ENCODE measurements at places on chromosomes 4 and X.
A peak's percentile ranks its signal among the peaks of the same experiment; 100 is the strongest.

GRCh38 chr4:141899541-141899940, 263.2 kb downstream of the IL15 start:
- no peak for DNase-seq

DNA sequence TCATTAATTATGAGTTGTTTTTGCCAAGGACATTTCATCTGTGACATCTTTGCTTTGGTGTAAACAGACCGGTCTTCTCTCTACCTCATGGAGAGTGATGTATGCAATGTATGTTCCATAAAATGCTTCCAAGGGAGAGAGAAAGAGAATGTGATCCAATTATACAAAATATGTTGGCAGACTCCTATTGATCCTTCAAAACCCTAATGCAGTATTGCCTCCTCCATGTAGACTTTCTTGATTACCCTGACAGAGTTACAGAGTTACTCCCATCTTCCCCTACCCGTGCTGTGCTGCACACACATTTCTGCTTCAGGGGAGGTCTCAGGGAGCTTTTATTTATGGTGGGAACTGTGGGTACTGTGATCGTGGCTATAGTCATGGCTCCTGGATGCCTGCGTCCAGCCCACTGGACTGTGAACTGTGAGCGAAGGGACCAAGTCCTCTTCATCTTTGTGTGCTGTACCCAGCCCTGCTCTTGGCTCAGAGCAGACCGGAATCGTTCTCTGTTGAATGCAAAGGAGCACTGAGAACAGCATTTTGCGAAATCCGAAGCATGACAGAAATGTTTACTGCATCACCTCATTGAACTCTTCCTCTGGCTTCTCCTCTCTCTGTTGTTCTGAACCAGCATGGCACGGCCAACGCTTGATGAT, 32.7 kb downstream of the SORCS2 start:
- no peak for DNase-seq

DNA sequence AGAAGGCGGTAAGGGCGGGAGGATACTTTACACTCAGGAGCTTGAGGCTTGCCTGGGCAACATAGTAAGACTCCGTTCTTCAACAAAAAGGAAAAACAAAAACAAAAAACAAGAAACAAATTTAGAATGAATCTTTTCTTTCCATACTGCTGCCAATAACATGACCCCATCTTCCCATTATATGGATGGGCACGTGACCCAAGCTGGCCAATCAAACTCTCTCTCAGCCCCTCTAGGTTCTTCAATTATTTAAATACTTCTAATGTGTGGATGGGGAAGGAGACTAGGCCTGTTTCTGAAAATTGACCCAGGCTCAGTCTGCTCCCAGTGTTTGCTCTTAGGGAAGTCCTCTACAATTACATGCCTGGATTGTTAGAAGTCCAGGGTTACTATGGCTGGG, 22.2 kb upstream of the ATP6AP2 start:
- no peak for DNase-seq

- DNase-seq = no peak
Measured at GRCh38 chr4:13982010-13982409, 354.5 kb upstream of the BOD1L1 start.

- DNase-seq = peak; percentile 65
Measured at GRCh38 chr4:79653871-79654270, 245.8 kb upstream of the GK2 start.

DNA sequence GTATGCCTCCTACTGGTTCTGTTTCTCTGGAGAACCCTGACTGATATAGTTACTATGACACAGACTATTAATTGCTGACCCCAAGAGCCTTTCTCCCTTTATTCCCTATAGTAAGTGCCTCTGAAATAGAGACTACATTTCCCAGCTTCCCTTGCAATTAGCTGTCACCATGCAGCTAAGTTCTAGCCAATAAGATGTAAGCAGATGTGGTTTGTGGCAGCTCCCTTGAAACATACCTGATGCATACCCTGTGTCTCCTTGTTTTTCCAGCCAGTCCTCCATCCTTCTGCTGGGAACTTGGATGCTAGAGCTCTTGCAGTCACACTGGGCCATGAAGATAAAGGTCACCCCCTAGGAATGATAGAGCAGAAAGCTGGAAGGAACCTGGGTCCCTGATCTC, 9.7 kb upstream of the TMEM165 start:
- DNase-seq = peak; percentile 51

GRCh38 chr4:106418444-106418843, 49.9 kb upstream of the GIMD1 start:
- DNase-seq = no peak

GRCh38 chr4:76697129-76697803, 200.7 kb downstream of the SOWAHB start:
- DNase-seq = no peak

DNA sequence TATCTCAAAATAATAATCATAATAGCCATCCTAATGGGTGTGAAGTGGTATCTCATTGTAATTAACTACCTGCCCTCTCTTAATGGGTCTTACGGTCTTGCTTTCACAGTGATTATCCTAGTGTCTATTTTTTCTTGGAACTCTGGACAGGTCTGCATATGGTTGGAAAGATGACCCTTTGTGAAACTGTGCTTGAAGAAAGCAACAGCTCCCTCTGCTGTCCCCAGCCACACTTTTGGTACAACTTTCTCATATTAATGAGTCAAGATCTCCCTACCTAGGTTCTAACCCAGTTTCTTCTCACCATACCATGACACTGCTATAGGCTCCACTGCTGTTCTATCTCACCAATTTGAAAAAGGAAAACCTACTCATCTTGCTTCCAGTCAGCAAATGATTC, 2.4 kb downstream of the TFDP3 start:
- peak; percentile 43 for DNase-seq

DNA sequence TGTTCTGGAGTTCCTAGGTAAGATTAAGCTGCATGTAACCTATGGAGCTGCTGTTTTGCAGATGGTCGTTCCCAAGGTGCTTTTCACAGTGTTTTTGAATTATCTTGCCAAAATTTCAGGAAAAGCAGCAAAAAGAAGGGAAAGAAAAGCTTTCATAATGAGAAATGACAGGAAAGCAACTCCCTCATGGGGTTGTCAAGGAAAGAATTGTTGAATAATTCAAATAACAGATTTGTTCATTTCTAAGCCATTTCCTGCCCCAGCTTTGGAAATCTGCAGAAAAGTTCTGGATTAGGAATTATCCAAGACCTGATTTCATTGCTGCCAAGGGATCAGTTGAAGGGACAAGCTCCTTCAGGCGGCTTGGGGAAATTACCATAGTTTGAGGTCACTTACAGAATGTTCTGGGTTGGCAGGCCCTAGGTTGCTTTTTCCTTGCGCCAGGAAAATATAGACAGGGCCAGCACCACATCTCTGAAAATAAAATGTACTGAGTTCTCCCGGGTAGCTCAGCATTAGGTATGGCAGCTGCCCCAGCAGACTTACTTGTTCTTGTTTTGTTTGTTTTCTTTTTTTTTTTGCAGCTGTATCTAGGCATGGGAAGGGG, 354.7 kb downstream of the STIM2 start:
- no peak for DNase-seq

GRCh38 chr4:5812506-5813229, 80.2 kb downstream of the CRMP1 start:
- peak; percentile 81 for DNase-seq

GRCh38 chr4:97587912-97588311, 555.4 kb downstream of the STPG2 start:
- peak; percentile 82 for DNase-seq
